Hepatocyte (in vitro differentiated cells): ENCODE measurements at places on chromosomes 6 and 20. TPM values are rescaled to one million over a fixed set of nuclear protein-coding genes. Genes with fewer than 3 reads are reported as not detected.
A peak's percentile ranks its signal among the peaks of the same experiment; 100 is the strongest.

DNA sequence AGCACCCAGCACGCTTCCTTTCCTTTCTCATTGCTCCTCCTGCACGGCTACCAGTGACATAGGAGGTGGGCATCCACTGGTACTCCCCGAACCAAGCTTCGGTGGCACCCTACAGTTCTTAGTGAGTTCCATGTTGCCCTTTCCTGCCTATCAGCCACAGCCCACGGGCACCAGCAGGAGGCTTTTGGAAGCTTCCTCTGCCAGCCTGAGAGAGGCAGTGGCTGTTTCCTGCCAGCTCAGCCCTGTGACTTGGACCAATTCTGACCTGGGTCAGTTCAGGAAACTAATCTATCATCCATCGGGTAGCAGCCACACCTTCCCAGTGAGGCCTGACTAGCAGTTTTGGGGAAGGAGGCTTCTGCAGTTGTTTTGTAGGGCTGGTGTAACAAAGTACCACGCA, 176.4 kb upstream of the UST start:
- no peak for DNase-seq

- no peak for DNase-seq
Observed at GRCh38 chr20:46396052-46396740, 10.2 kb downstream of the ELMO2 start.

GRCh38 chr6:165458134-165458533, 148.7 kb upstream of the C6orf118 start:
- no peak for DNase-seq

DNA sequence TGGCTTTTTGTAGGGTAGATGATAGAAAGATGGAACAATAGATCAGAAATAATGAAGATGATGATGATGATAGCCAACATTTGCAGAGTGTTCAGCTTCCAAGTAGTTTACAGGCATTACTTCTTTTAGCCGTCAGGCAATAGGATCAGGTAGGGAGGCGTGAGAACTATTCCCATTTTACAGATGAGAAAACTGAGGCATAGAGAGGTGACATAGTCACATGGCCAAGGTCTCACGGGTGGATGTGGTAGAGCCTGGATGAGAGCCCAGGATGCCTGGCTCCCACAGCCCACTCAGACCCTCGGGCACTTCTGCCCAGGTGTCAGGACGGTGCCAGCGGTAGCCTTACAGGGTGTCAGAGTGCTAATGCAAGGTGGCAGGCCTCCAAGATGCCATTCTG, 26.0 kb upstream of the TM9SF4 start:
- no peak for DNase-seq

- no peak for DNase-seq
Observed at GRCh38 chr20:40957265-40957760, 71.3 kb upstream of the TOP1 start.

DNA sequence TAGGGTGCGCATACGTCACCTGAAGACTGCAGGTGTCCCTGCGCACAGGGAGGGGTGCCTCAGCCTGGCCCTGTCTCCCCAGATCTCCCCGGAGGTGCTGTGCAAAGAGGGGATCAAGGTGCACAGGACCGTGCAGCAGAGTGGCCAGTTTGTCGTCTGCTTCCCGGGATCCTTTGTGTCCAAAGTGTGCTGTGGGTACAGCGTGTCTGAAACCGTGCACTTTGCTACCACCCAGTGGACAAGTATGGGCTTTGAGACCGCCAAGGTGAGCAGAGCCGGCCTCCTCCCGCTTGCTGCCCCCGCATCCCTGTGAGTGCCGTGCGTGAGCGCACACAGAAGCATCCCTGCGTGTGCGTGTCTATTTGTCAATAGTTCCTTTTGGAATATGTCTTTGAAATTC, 150.7 kb downstream of the DTNBP1 start:
- DNase-seq, result no peak

DNA sequence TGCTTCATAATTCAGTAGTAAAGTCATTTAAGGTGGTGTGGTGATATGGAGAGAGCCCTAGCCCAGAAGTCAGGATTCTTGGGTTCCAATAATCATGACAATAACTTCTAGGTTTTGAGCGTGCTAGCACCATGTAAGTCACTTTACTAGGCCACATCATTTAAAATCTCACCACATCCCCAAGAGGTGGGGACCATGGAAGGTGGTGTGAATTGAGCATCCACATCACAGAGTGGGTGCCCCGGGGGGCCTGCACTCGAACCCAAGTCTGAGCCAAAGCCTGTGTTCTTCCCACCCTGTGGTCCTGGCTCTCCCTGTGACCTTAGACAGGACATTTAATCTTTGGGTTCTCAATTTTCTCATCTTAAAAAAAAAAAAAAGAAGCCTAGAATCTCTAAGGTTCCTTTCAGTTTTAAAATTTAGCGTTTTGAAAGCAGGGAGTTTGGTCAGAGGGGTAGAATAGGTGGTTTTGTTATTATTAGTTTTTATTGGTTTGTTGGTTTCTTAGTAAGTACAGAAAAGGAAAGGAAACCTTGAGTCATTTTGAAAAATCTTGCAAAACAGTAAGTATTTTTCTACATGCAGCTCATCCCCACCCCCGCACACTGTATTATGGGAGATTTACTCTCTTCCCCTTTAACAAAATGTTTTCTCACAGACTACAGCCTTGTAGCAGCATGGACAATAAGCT, 26.4 kb downstream of the ARMC2 start:
- peak; percentile 32 for DNase-seq

DNA sequence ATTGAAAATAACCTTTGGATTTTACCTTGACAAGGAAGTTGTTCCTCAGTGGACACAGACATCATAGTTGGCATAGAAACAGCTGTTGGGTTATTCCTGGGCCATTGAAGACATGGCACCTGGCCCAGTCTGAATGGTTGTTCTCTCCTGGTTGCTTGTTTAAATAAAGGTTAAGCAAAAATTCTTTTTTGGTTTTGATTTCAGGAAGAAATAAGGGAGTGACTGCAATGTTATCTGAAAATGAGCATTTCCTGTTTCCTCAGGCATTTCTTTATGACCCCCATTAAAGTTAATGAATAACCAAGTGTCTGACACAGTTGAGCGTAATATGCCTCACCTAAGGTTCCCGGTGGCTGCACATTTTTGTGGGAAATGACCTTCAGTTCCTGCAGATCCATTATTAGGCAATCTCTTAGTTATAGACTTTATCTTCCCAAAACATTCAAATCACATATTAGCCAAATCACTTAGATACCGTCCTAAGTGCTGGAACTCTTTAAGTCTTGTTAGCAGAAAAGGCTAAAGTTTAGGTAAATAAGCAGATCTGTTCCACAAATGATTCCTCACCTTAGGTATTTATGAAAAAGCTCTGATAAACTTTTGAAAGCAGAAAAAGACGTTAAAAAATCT, 648.7 kb upstream of the FLRT3 start:
- DNase-seq, result peak; percentile 74

DNA sequence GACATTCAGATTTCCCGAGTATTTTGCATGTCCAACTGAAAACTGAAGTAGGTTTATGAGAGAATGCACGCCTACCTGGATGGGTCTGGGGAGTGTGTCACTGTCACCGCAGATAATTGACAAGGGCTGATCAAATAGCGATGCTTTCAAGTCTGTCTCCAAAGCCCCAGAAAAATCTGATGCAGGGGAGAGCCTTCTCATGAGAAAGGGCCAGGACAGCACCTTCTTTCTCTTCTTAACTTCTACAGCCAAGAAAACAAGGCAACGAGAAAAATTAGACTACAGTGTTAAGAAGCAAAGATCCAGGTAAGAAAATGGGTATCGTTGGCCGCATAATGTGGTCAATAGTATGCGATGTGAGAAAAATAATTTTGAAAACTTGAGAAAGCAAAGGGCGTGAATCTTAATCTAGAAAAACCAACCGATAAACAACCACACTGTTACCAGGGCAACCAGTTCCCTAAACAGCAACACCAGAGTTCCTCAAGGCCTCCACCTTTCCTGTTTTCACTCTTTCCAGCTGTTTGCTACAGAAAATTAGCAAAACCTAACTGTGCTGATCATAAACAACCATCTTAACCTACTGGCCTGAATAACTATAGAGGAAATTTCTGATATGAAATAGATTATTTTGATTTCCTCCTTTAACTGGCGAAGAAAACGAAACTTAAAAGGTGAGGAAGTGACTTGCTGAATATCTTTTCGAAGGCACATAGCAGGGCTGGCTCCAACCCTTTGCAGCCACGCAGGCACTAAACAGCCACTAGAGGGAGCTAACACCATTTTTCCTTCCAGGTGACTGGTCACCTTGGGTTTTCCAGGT, 2.6 kb downstream of the TAGAP start:
- peak; percentile 91 for DNase-seq

- DNase-seq, result no peak
Observed at GRCh38 chr6:47715782-47716181, 17.4 kb downstream of the ADGRF4 start.

DNA sequence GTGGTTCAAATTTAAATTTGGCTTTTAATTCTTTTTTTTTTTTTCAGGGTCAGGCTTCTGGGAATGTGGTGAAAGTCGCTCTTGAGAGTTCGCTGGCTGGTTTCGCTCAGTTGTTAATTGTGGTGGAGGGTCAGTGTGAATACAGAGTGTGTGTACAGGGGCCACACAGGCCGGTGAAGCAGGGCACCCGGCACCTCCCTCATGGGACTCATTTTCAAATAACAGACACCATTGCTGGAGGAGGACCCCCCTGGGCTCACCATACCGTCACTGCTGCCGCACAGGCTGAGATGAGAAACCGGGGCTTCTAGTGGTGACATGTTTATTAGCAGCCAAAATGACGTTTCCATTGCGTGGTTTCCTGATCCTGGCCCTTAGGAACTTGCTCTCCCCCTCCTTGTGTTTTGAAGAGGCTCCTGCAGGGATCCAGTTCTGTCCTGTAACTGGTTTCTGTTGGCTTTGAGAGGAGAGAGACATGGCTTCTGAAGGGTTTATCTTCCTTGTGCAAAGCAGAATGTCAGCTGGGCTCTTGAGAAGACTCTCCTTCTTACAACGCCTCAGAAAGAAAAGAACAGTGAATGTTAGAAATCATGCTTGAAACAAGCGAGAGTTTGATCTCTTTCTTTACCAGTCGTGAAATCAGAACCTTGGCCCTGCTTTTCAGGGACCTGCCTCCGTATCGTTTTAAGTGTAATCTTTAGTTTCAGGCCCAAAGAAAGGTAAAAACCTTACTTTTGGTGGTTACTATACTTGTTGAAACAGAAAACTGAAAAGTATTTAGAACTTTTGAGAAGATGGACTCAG, 37.8 kb downstream of the DUSP22 start:
- peak; percentile 46 for DNase-seq

- no peak for DNase-seq
Observed at GRCh38 chr20:58744836-58745235, 52.2 kb downstream of the NPEPL1 start.

DNA sequence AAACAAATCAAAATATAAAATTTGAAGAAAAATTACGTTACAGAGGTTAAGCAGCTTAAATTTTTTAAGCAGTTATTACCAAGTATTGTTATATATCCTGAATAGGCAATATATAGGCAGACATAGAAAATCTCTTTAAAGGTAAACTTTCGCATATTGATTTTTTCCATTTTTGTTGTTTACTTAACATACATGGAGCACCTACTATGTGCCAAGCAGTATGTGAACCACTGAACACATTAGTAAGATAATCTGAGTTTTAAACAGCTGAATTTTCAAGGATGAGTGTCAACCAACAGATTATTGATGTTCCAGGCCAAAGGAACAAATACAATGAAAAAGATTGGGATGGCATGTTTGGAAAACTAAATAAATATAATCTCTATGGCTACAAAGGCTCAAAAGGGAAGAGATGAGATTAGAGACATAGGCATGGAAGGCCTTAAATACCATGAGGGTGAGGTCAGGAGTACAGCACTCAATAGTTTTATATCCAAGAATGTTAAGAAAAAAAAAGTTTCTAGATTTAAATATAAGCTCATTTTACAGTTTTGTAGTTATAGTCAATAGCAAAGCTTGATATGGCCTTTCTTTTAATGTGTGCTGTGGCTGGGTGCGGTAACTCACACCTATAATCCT, 277.5 kb downstream of the PTPRK start:
- no peak for DNase-seq

DNA sequence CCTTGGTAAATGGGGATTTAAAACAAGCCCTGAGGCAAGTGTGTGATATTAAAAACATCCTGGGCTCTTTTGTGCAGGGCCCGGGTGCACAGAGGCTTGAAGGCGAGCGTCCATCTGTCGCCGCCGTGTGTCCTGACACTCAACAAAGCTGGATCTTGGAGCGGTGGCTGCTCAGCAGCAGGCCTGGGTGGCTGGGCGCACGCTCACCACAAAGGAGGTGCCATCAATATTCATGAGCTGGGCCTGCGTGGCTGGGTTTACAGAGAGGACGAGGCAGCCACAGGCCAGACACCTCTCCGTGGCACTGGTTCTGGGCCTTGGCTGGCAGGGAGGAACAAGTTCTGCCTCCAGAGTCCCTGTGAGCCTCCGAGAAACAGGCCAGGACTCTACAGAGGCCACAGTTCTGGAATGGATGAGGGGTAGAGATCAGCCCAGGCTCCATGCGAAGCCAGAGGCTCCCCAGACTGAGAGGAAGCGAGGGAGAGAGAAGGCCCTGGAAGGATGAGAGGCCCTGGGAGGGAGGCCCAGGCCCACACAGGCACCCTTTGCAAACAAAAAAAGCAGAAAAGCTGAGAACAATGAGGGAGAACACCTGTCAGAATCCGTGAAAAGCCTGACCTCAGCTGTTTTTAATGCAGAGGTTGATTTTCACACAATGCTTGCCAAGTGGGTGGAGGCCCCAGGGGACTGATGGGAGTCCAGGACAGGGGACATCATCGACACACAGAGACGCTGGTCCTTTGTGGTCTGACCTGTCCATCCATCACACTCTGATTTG, 21.9 kb downstream of the BHLHE23 start:
- no peak for DNase-seq

GRCh38 chr6:315921-316752, 23.9 kb downstream of the DUSP22 start:
- DNase-seq, result no peak

DNA sequence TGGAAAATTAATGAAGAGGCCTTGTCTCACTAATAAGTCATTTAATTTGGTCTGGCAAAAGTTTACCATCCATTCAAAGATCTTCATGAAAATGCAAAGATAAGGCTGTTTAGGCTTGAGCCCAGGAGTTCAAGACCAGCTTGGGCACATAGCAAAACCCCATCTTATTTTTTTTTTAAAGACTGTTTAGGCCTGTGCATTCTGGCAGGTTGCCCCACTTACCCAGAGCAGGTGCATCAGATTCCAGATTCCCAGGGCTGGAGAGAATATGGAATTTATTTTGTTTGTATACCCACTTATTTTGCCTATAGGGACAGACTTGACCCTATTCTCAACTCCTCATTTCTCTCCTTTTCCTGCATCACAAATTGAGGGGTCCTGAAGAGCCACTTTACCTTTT, 5.7 kb downstream of the FOXO3 start:
- no peak for DNase-seq

GRCh38 chr20:19855416-19855815, 97.4 kb downstream of the RIN2 start:
- DNase-seq, result no peak

- no peak for DNase-seq
Observed at GRCh38 chr20:5947276-5947675, 3.1 kb downstream of the TRMT6 start.

- DNase-seq, result no peak
Observed at GRCh38 chr6:18215436-18215835, 48.9 kb downstream of the DEK start.

SERPINB6 gene
- 109 and 117 TPM in 2 replicates for polyA plus RNA-seq

SH3BGRL2 gene
- polyA plus RNA-seq, result 23.4 and 24.1 TPM in 2 replicates

TMEM30A gene
- 71.1 and 71.5 TPM in 2 replicates for polyA plus RNA-seq

GRM1 gene
- 0.22 TPM in 1 of 2 replicates, not detected in the other for polyA plus RNA-seq

PERP gene
- 90.2 and 104 TPM in 2 replicates for polyA plus RNA-seq

TSHZ2 gene
- 1.1 and 4.1 TPM in 2 replicates for polyA plus RNA-seq

OR2B2 gene
- polyA plus RNA-seq, result not detected in 2 replicates

MICA gene
- 41.9 and 43.8 TPM in 2 replicates for polyA plus RNA-seq

RSPO3 gene
- 11.2 and 15.9 TPM in 2 replicates for polyA plus RNA-seq

MCHR2 gene
- not detected in 2 replicates for polyA plus RNA-seq

C20orf141 gene
- polyA plus RNA-seq, result 0.68 TPM in 1 of 2 replicates, not detected in the other

RGL2 gene
- polyA plus RNA-seq, result 82.1 and 89.3 TPM in 2 replicates

NSFL1C gene
- 92.4 and 98.8 TPM in 2 replicates for polyA plus RNA-seq
